ENCODE measurements at places on chromosomes 12 and 14.
A peak's percentile ranks its signal among the peaks of the same experiment; 100 is the strongest.

GRCh38 chr12:120725659-120726509, at the start of gene ACADS:
TSS of gene ACADS (plus strand) at chr12:120725826. CDS start at chr12:120725886, 60 bp downstream.
- peaks cover 25% of the 10 kb centered on the region for H3K4me1 ChIP-seq
- peaks cover 40% of the 10 kb centered on the region for H3K36me3 ChIP-seq
- peak; percentile 94 for DNase-seq

- H3K27ac ChIP-seq: no peak overlapping the region
- H3K4me3 ChIP-seq: no peak overlapping the region
- no peaks in the 10 kb centered on the region for H3K36me3 ChIP-seq
- no peaks in the 10 kb centered on the region for H3K27me3 ChIP-seq
- DNase-seq: no peak
Observed at GRCh38 chr12:19177754-19178153, 48.2 kb downstream of the PLEKHA5 start.

GRCh38 chr12:58711974-58712373, 208.3 kb downstream of the LRIG3 start:
- no peaks in the 10 kb centered on the region for H3K36me3 ChIP-seq
- no peaks in the 10 kb centered on the region for H3K27me3 ChIP-seq
- H3K4me1 ChIP-seq: no peaks in the 10 kb centered on the region
- no peak overlapping the region for H3K4me3 ChIP-seq
- no peak overlapping the region for H3K27ac ChIP-seq

DNA sequence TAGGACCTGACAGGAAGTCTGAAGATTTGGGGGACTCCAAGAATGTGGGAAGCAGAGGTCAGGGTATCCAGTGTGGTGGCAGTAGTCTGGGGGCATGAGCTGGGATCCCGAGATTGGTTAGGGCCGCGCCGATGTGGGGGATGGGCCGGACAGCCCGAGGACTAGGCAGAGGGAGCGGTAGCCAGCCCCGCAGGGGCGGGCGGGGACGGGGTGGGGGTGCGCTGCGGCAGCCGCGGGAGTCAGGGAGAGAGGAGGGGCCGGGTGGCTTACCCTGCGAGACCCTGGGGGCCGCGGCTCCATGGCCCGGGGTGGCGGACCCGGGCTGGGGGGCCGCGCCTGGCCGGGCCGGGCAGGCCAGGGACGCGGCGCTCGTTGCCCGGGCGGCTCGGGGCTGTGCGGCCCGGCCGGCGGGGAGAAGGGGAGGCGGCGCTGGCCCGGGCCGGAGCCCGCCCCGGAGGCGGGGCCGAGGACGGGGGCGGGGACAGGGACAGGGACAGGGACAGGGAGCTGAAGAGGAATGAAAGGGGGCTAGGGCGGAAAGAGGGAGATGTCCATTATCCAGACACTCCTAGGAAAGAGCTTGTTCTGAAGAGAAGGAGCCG, 5.6 kb downstream of the ZNF385A start:
- H3K27me3 ChIP-seq: peaks cover 50% of the 10 kb centered on the region
- H3K4me3 ChIP-seq: peak overlapping the region; percentile 22
- peaks cover 9% of the 10 kb centered on the region for H3K4me1 ChIP-seq
- H3K27ac ChIP-seq: no peak overlapping the region
- H3K36me3 ChIP-seq: no peaks in the 10 kb centered on the region

DNA sequence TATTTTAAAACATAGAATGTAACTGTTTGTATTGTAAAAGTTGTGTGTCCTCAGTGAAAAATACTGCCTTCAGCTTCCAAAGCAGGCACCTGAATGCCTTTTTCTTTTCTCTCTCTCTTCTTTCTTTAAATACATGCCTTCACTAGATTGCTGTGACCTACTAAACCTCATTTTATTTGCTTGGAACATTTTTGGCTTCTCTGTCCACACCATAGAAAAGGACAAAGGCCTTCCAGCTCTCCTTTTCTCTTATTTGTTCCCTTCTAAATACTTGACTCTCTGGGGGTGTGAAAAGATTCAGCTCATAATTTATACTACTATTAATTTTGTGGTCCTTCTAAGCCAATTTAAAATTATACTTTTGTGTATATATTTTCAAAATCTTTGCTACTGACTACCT, 38.4 kb downstream of the PPM1A start:
- H3K4me3 ChIP-seq: no peak overlapping the region
- H3K36me3 ChIP-seq: peaks cover 33% of the 10 kb centered on the region
- no peaks in the 10 kb centered on the region for H3K27me3 ChIP-seq
- no peaks in the 10 kb centered on the region for H3K4me1 ChIP-seq
- DNase-seq: no peak

DNA sequence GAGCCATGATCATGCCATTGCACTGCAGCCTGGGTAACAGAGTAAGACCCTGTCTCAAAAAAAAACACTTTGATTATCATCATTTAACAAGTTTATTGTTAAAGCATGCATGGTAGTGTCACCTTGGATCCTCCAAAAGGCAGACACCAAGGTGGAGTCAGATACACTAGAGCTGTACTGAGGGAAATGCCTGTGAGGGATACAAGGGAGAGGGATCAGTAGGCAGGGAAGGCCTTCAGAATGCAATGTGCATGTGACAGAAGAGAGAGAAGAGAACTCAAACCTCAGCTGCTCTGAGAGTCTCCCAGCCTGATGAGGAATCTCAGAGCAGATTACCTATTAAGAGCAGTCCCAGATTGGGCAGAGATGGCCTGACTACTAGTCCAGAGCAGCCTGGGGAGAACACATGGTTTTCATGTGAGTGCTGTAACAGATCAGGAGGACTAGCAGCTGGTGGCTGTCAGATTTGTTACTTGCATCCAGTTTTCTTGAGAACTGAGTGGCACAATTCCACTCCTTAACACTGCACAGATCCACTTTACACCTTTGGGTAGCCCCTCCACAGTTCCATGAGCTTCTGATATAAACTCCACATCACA, 38.0 kb upstream of the A2ML1 start:
- no peak for DNase-seq
- H3K27ac ChIP-seq: no peak overlapping the region
- no peaks in the 10 kb centered on the region for H3K4me1 ChIP-seq
- no peak overlapping the region for H3K4me3 ChIP-seq
- H3K36me3 ChIP-seq: no peaks in the 10 kb centered on the region

DNA sequence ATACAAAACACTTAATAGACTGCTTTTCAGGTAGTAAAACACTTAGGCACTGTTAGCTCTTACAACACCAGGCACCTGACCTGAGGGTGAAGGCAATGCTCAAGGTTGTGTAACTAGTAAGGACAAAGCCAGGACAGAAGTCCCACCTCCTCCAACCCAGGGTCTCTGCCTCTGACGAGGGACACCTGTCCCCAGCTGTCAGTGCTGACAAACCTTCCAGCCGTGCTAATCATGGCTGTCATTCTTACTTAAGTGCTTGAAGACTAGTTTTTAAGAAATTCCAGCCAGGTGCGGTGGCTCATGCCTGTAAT, 62.5 kb upstream of the MAX start:
- DNase-seq: no peak
- peaks cover 6% of the 10 kb centered on the region for H3K27me3 ChIP-seq
- no peaks in the 10 kb centered on the region for H3K36me3 ChIP-seq
- no peak overlapping the region for H3K4me3 ChIP-seq

- peaks cover 5% of the 10 kb centered on the region for H3K36me3 ChIP-seq
- no peak overlapping the region for H3K27ac ChIP-seq
- DNase-seq: no peak
- no peak overlapping the region for H3K4me3 ChIP-seq
Observed at GRCh38 chr12:68285541-68285940, 32.1 kb upstream of the IL22 start.

DNA sequence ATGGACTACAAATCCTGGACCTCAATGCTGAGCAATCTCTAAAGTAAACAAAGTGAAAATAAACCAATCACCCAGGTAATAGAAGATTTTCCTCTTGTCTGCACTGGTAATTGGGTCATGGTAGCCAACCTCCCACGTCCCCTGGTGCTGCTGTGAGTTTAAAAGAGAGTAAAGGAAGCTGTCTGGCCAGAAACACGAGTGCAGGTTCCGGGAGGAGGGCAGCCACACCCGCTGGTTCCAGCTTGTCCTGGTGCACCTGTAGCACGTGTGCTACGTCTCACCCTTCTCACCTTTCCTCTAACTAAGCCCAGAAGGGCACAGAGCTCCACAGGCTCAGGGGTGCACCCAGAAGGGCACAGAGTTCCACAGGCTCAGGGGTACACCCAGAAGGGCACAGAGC, 5.4 kb downstream of the CRACR2A start:
- peaks cover 74% of the 10 kb centered on the region for H3K4me1 ChIP-seq
- H3K36me3 ChIP-seq: peaks cover 60% of the 10 kb centered on the region
- H3K4me3 ChIP-seq: no peak overlapping the region

GRCh38 chr12:109735825-109736551, 22.4 kb downstream of the FAM222A start:
- H3K27me3 ChIP-seq: peaks cover 61% of the 10 kb centered on the region
- H3K4me1 ChIP-seq: no peaks in the 10 kb centered on the region
- no peaks in the 10 kb centered on the region for H3K36me3 ChIP-seq
- peak; percentile 3 for DNase-seq

- H3K27me3 ChIP-seq: peaks cover 8% of the 10 kb centered on the region
- H3K4me1 ChIP-seq: peaks cover 18% of the 10 kb centered on the region
- DNase-seq: peak; percentile 64
Observed at GRCh38 chr14:75306927-75307699, 28.5 kb downstream of the FOS start.

- no peak overlapping the region for H3K27ac ChIP-seq
- H3K4me1 ChIP-seq: peaks cover 15% of the 10 kb centered on the region
- H3K36me3 ChIP-seq: peaks cover 2% of the 10 kb centered on the region
- H3K27me3 ChIP-seq: no peaks in the 10 kb centered on the region
- DNase-seq: no peak
Observed at GRCh38 chr14:105388110-105388951, 10.0 kb upstream of the TEX22 start.

DNA sequence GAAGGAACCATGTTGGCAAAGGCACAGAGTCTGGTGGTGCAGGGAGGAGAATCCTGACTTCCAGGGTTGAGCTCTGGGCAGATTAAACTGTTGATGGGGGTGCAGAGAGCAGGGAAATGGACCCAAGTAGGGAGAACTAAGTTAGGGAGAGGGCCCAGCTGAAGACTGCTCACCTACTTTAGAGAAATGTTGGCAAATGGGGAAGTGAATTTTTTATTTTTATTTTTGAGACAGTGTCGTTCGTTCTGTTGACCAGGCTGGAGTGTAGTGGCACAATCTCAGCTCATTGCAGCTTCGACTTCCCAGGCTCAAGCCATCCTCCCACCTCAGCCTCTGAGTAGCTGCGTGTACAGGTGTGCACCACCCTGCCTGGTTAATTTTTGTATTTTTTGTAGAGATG, 32.1 kb upstream of the TUBA1A start:
- H3K4me1 ChIP-seq: no peaks in the 10 kb centered on the region
- no peak overlapping the region for H3K4me3 ChIP-seq
- peaks cover 12% of the 10 kb centered on the region for H3K27me3 ChIP-seq

GRCh38 chr12:85632390-85632789, 203.8 kb downstream of the RASSF9 start:
- no peaks in the 10 kb centered on the region for H3K4me1 ChIP-seq
- DNase-seq: no peak
- no peak overlapping the region for H3K27ac ChIP-seq
- H3K36me3 ChIP-seq: no peaks in the 10 kb centered on the region
- no peaks in the 10 kb centered on the region for H3K27me3 ChIP-seq

DNA sequence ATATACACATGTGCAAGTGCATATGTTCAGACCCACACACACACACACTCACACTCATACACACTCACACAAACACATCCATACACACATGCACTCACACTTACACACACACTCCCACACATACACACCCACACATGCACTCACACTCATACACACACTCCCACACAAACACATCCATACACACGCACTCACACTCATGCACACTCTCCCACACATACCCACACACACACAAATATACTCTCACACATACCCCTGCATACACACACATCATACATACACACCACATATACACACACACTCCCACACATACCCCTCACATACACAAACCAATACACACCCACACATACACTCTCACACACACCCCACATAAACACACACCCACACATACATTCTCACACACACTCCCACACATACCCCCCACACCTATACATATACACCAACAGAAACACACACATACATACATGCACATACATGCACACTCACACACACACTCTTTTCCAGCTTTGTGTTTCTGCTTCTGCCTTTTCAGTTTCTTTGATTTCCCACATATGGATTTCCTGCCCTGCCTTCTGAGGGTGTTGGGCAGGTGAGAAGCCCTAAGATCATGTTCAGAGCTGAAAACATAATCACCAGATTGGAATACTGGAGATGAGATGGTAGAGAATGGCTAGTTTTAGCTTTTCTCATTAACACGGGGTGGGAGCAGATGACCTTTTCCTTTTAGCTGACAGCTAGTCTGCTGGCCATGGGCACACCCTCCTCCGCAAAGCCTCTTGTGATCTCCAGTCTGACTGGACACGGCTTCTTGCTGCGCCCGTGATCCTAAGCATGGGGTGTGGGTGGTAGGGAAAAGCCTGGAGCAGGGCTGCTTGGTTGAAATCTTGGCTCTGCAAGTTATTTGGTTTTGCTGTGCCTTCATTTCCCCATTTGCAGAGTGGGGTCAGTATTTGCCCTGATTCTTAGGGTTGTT, 214.0 kb downstream of the CHST11 start:
- no peak overlapping the region for H3K4me3 ChIP-seq
- H3K27ac ChIP-seq: peak overlapping the region; percentile 75
- no peak for DNase-seq
- H3K36me3 ChIP-seq: no peaks in the 10 kb centered on the region
- no peaks in the 10 kb centered on the region for H3K27me3 ChIP-seq

DNA sequence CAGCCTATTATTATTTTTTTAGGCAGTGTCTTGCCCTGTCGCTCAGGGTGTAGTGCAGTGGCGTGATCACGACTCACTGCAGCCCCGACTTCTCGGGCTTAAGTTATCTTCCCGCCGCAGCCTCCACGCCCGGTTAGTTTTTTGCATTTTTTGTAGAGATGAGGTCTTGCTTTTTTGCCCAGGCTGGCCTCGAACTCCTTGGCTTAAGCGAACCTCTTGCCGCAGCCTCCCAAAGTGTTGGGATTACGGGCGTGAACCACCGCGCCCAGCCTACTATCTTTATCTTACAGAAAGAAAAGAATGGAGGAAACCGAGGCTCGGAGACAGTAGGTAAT, 507 bp upstream of the PTPN11 start:
- H3K27ac ChIP-seq: peak overlapping the region; percentile 88
- peaks cover 37% of the 10 kb centered on the region for H3K4me1 ChIP-seq
- peaks cover 2% of the 10 kb centered on the region for H3K36me3 ChIP-seq
- no peak for DNase-seq
- peak overlapping the region; percentile 80 for H3K4me3 ChIP-seq
- H3K27me3 ChIP-seq: peaks cover 4% of the 10 kb centered on the region

- no peaks in the 10 kb centered on the region for H3K36me3 ChIP-seq
- no peaks in the 10 kb centered on the region for H3K4me1 ChIP-seq
- no peak overlapping the region for H3K4me3 ChIP-seq
- peaks cover 56% of the 10 kb centered on the region for H3K27me3 ChIP-seq
- DNase-seq: no peak
Observed at GRCh38 chr12:1517734-1518525, 76.5 kb downstream of the FBXL14 start.
